ENCODE measurements at places on chromosomes 1 and 21.

GRCh38 chr1:148328884-148329283 is 154.2 kb downstream of the PPIAL4G start:
- no peak for DNase-seq

DNA sequence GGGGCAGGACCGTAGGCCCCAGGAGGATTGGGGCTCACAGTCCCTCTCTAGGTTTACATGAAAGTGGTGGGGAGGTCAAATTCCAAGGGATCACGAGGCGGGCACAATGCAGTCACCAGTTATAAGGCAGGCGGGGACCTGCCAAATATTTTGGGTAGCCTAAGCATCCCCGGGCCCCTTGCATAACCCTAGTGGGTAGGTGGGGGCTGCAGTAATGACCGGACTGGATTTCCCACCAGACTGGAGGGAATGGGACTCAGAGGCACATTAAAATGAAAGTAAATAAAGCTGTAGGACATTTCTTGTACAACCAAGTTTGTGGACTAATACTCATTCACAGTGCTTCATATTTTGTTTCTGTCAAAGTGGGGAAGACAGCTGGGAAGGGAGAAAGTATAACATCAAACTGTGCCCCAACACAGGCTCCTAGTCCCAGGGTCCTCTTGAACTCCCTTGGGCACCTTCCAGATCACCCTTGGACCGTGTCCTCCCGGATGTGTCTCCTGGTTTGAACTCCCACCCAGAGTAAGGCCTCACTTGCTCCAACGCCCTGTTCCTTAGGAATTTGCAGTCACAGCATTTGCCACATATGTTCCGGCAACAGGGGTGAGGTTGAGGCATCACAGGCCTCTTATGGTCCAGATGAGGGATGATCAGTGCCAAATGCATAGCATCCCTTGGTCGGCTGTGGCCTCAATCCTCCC is 28.4 kb upstream of the KIAA0040 start:
- DNase-seq: no peak

DNA sequence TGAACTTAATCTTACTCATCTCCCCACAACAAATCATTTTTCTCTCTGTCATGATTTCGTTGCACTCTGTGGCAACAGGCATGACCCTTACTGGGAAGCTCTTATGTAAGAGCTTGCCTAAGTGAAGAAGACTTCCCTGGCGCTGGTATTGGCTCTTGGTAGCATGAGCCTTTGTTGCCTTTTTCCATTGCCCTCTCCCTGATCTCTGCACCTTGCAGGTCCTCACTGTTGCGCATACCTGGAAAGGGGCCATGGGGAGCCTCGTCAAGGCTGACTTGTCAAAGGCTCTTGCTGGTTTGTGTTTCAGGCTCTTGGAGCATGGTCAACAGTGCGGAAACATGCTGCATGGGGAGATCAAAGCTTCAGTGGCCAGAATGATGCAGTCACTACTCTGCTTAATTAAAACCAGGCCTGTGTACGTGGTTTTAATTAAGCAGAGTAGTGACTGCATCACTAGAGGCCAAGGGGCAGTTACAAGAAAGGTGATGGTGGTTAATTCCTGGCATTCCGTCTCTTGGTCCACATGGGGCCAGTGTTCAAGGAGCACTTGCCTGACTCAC is 141.3 kb downstream of the SPATA46 start:
- no peak for DNase-seq

- DNase-seq: no peak
Measured at GRCh38 chr1:13624526-13624925, 40.9 kb downstream of the PDPN start.

GRCh38 chr1:82932727-82933126 is 1066.2 kb downstream of the TTLL7 start:
- DNase-seq: no peak

DNA sequence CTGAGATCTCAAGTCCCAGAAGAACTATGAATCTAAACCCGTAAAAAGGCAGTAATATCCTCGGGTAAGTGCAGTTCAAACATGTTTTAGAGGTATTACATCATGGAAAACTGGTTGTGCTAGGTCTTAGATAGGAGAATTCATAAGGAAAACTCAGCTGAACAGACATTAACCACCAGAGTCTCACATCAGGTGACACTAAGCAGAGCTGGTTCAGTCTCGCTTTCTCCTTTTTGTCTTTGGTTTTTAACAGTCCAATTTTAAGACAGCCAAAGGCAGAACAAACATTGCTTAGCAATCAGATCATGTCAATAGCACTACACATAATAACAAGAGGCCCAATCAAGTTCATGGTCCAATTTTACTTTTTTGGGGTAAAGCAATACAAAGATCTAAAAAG is 63.1 kb upstream of the MUTYH start:
- DNase-seq: no peak

- no peak for DNase-seq
Measured at GRCh38 chr21:33799378-33800090, 116.1 kb downstream of the ATP5PO start.

DNA sequence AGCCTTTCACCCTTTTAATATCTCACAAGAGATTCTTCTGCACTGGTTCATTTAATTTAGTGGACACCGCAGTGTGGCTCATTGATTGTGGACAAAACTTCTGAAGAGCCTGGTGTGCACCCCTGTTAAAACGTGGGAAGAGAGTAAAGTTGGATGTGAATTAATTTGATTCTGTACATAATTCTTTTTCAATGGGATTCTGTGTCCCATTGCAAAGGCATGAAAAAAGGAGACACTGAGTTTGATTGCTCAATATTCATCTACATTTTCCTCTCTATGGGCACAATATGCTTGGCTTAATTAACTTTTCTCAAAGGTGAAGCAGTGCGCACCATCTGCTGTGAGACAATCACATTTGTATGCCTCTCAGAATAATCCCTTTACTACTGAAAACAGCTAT is 95.1 kb downstream of the BARHL2 start:
- DNase-seq: no peak

DNA sequence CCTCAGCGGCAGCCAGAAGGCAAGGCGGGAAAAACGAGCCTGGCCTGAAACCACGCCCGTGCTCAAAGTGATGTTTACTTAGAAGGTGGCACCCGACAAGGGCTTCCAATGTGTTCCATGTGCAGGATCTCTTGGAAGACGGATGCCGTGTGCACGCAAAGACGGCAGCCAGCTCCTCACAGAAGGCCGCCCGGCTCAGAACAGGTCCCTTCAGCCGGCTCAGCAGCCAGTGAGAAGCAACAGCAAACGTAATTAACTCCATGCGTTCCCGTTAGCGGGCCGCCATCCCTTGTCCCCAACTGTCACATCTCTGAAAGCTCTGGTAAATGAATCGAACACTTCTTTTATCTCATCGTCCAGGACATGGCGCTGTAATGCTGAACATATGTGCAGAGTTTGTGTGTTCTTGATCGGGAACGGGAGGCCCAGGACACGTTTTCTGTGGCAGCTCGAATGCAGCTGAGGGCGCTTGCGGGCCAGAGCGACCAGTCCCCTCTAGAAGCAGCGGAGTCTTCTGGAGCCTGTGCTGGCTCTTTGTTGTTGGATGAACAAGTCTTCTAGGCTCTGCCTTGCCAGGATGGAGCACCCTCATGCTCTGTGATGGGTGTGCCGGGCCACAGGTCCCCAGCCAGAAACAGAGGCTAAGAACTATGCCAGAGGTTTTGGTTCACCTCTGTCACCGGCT is 94.6 kb upstream of the ARHGEF16 start:
- no peak for DNase-seq

DNA sequence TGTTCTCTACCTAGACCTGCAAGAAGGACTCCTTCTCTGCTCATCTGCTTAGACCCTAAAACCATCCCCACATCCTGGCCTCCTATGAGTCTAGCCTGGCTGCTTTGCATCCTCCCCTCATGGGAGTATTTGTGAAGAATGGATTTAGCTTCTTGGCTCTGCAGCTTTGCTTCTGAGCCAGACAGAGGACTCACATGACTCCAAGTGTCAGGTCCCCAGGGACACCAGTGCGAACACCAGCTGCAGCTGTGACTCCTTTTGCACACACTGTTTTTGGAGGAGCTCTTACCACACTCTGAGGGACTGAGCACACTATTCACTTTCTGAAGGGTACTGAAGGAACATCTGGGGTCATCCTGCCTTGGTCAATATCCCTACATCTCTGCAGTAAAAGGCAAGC is 131.8 kb upstream of the SGIP1 start:
- DNase-seq: no peak
